ENCODE measurements at places on chromosomes 5 and 9. TPM values are rescaled to one million over a fixed set of nuclear protein-coding genes. Genes with fewer than 3 reads are reported as not detected.

PCDHB16 gene
- not detected for total RNA-seq

TPPP gene
- 12.4 TPM for total RNA-seq

PTGR1 gene
- not detected for total RNA-seq

NTMT1 gene
- total RNA-seq, result 37.4 TPM

LEAP2 gene
- total RNA-seq, result 1.3 TPM

SPARC gene
- total RNA-seq, result 34.6 TPM
